ENCODE measurements at places on chromosomes 5 and 9. TPM values are rescaled to one million over a fixed set of nuclear protein-coding genes. Genes with fewer than 3 reads are reported as not detected.

Gene CD180
- not detected for total RNA-seq

Gene ADRA1B
- not detected for total RNA-seq

Gene IL4
- 1.4 TPM for total RNA-seq

Gene RLN2
- total RNA-seq: 4.0 TPM

Gene PCDHGB5
- total RNA-seq: 0.11 TPM

All from activated CD8-positive, alpha-beta T cell treated with anti-CD3 and anti-CD28 coated beads for 36 hours (primary cell).